ENCODE measurements at places on chromosomes 13 and 19.

- no peak for DNase-seq
Measured at GRCh38 chr19:18126097-18126496, 26.9 kb upstream of the PIK3R2 start.

GRCh38 chr13:54165581-54166215, 1137.1 kb downstream of the OLFM4 start:
- DNase-seq, result no peak

DNA sequence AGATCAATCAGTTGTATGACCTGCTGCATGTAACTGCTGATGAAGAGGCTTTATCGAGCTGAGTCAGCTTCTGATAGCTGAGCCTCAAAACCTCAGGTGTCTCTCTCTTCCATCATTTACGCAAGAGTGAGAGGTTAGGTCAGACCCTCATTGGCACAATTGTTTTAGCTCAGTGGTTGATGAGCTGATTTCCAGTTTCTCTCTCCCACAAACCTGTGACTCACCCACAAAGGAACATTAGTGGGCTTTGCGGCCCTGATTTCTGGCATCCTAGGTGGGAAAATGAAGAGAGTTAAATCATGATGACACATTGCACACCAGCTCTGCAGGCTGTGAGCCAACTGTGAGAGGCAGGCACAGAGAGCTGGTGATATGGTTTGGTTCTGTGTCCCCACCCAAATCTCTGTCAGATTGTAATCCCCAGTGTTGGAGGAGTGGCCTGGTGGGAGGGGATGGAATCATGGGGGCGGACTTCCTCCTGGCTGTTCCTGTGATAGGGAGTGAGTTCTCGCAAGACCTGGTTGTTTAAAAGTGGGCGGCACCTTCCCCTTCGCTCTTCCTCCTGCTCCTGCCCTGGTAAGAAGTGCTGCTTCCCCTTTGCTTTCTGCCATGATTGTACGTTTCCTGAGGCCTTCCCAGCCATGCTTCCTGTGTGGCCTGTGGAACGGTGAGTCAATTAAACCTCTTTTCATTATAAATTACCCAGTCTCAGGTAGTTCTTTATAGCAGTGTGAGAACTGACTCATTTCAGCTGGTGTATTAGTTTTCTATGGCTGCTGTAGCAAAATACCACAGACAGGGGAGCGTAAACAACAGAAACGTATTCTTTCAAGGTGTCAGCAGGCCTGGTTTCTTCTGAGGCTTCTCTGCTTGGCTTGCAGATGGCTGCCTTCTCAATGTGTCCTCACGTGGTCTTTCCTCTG, 33.5 kb upstream of the TMTC4 start:
- no peak for DNase-seq

DNA sequence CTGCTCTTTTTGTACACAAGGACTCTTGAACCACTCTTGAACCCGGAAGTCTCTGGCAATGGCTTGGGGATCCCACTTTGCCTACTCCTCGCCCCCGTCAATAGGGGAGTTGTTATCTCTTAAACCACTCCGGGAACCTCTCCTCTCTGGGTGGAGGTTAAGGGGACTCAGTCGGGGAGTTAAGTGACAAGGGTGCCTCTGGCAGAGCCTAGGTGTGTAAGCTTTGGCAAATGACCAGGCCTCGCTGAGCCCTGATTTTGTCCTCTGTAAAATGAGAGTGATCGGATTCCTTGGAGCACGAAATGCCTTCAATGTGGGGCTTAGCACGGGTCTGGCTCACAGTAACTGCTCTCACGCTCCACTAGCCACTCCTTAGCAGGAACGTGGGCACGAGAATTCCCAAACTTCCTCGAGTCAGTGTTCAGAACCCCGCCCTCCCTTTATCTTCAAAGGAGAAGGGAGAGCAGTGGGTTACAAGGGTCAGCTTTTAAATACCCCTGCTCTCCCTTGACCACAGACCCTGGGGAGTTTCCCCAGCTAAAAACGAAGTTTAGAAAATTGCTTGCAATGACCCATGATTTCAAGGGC, 193.3 kb downstream of the KATNAL1 start:
- DNase-seq, result no peak

- no peak for DNase-seq
Measured at GRCh38 chr13:84684048-84684662, 801.9 kb upstream of the SLITRK1 start.
